ENCODE measurements at places on chromosomes 4 and X.

GRCh38 chr4:56708146-56708545, 27.1 kb upstream of the HOPX start:
- DNase-seq, result no peak

DNA sequence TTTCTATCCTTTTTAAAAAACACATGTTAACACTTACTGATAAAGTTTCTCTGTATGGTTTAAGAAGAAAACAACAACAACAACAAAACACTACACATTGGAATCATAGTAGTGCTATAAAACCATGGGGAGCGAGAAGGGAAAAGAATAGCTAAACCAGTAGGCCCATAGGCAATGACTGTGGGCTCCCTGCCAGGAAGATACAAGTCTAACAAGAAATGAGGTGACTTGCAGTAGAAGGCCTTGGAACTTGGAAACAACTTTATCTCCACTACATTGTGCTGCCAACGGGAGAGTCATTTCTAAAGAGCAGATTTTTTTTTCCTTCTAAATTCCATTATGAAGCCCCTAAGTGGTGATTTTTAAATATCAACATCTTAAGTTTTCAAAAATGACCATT, 78.0 kb downstream of the GPC4 start:
- DNase-seq, result no peak

DNA sequence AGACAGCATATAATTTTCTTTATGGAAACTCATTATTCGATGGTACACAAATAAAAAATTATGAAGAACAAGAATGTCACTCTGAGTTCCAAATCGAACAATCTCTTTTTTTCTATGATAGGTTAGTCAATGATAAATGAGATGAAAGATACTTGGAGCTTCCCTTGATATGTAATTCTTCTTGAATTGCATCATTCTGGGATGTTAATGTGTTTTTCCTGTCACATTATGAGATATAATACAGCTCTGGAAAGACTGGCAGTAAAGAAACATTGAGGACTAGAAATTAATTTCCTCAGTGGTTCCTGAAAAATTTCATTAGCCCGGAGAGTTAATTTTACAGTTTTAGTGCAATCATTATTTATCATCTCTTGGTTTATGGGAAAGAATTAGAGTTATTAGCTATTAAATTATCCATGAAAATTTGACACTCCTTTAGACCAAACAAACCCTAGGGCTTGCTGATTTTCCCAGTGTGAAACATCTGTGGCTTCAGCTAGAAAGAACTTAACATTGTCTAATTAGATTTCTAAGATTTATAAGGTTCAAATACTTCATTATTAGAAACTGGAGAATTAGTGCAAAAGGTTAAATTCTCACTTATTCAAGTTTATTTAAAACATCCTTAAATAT, 1546.6 kb upstream of the TENM3 start:
- DNase-seq, result no peak

DNA sequence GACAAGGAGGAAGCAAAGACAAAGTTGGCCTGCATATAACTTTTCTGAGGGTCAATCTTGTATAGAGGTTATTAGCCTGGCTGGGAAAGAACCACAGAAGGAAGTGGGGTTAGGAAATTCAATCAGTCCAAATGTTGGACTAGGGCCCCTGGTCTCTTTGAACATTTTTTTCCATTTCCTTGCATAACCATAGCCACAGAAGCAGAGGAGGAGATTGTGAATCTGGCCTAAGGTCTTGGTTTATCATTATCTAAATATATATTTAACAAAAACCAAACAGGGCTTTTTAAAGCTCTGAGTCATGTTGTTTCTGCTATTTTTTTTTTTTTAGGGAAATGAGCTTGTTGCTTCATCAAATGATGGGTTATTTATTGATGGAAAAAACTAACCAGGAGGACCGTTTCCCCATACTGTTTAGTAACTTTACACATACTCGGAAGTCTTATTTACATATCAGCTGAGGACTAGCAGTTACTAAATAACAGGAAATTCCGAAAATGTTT, 97.7 kb upstream of the ACSL4 start:
- no peak for DNase-seq

GRCh38 chr4:28518561-28519165, 1658.0 kb downstream of the STIM2 start:
- DNase-seq, result no peak

DNA sequence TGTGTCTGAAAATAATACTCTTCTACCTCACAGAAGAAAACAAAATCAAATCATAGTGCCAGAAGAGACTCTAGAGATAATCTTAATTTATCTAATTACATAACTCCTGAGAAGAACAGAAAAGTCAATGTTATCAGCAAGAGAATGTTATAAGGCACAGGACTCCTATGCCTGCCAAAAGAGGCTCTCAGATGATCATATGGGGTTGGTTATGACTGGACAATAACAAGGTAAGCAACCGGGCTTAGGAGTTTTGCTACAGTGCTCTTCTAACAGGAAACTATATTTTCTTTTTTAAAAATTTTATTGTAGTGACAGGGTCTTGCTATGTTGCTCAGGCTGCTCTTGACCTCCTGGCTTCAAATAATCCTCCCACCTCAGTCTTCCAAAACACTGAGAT, 3.5 kb upstream of the C4orf17 start:
- no peak for DNase-seq

DNA sequence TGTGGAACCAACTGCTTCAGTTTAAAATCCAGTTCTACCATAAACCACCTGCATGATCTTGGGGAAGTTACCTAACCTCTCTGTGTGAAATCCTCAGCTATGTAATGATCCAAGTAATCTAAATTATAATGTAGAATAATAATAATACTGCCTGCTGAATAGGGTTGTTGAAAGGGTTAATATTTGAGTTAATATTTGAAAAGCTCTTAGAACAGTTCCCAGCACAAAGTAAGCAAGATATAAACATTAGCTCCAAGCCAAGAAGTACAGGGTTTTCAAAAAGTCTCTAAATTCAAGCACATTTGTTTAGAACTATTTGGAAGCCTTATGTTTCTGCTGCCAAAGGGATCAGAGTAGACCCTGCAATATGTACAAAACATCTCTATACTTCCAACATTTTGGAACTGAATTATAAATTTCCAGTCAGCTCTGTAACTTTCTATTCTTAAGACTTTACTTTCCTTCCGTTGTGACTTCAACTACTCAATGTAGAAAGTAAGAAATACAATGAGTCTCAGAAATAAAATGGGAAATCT, 76.7 kb upstream of the FAM9C start:
- no peak for DNase-seq

- no peak for DNase-seq
Observed at GRCh38 chrX:11666164-11666563, 444 bp upstream of the ARHGAP6 start.

GRCh38 chr4:101328063-101328602, 19.2 kb downstream of the PPP3CA start:
- no peak for DNase-seq

GRCh38 chr4:122798101-122798500, 28.5 kb upstream of the FGF2 start:
- peak; percentile 71 for DNase-seq

DNA sequence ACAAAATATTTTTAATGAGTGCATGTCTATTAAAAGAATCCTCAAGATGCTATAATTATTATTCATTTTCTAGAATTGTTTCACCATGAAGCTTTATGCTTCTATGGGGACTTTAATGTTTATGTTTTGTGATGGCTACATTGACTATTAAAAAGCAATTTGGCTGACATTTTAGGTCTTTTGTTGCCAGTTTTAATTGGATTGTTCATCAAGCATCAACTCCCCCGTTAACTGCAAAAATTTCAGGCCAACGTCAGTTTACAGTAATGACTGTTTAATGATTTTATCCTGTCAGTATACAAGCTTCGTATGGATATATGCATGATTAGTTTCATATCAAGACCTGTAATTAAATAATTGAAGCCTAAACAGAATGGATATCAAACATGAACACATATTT, 422.8 kb downstream of the SH2D1A start:
- DNase-seq, result no peak

DNA sequence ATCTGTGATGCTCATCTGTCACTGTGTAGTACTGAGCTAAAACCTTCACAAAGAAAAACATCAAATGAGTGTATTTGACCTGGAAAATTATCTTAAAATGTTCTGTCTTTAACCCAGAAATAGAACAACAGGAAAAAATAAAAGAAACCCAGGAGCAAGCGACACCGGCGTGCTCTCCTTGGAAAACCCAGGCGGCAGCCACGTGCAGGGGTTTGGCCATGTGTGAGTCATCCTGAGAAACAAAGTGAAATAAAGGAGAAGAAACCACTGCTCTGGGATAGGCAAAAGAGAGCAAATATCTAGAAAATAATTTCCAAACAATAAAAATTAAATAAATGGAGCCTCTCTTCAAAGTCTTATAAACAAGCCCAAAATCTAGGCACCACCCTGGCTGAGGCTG, 20.0 kb upstream of the TMEM128 start:
- DNase-seq, result no peak

DNA sequence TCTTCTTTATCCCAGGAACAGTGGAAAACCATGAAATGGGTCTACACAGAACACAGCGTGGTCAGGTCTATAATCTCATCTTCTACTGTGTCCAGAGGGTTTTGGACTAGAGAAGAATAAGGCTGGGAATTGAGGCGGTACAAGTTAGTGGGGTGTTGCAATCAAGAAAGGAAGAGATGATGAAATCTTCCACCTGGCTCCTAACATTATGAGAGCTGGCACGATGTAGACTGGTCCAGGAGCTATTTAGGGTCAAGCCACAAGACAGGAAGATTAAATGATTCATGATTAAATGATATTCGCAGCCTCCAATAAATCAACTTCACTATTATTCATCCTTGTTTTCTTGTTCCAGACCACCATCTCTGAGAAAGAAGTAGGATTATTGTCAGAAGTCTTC, 88.0 kb downstream of the ARSF start:
- no peak for DNase-seq

GRCh38 chrX:28487818-28488217, 99.4 kb upstream of the IL1RAPL1 start:
- no peak for DNase-seq

DNA sequence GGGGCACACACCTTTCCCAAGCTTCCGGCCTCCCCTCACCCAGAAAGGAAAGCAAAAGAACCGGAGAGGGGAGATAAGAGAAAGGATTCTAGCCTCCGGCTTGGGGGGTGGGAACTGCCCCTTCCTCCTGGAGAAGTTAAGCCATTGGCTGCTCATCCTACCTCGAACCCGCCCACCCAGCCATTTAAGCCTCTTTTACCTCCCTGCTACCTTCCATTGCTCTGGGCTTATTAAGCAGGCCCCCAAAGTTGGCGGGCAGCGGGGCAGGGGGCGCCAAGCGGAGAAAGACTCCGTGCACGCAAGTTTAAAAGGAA, 2.3 kb downstream of the MAML3 start:
- peak; percentile 23 for DNase-seq

- DNase-seq, result no peak
Observed at GRCh38 chr4:20041839-20042407, 209.8 kb upstream of the SLIT2 start.

GRCh38 chr4:126719852-126720251, 912.9 kb upstream of the INTU start:
- DNase-seq, result no peak

DNA sequence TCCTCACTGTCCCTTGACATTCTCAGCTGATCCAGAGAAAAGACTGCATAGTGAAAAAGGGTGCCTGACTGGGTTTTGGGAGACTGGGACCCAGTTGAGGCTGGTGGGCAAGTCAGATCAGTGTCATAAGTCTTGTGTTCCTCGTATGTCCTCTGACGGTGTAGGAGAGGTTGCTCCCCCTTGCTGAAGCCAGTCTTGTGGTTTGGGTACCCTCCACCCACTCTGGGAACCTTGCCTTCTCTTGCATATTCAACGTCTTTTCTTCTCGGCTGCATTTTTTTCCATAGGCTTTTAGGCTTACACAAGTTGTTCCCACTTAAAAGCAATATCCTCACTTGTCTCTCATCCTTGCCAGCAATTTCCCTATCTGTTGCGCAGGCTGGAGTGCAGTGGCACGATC, 211.9 kb downstream of the PTTG2 start:
- no peak for DNase-seq

DNA sequence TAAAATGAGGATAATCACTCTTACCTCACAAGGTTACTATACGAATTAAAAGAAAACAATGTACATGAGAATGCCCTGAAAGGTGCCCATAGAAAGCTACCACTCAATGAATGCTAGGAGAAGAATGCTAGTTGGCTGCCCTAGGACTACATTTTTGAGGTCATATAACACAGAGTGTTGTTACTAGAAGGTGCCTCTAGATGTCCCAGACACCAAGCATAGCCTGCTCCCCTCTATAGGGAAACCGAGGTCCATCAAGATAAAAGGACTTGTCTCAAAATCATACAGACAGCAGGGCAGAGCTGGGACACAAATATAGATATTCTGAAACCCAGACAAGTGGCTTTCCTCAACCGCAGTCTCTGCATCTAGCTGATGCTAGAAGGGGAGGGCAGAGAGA, 147.0 kb upstream of the ARHGEF9 start:
- DNase-seq, result no peak

GRCh38 chrX:132467026-132467425, 21.8 kb downstream of the MBNL3 start:
- DNase-seq, result no peak

GRCh38 chr4:7206911-7207567, 14.7 kb downstream of the SORCS2 start:
- DNase-seq, result no peak

DNA sequence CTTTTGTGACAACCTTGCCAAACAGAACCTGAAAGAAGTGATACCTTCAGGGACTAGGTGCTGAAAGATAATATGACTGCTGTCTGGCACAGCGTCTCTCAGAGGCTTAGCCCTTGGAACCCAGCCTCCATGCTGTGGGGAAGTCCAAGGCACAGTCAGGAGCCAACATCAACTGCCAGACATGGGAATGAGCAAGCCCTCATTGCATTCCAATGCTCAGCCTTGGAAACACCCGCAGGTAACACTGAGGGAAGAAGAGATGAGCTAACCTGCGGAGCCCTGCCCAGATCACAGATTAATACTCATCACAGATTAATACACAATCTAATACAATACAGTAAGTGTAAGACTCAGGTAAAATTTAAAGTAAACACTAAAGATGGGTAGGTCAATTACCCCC, 31.5 kb downstream of the LDB2 start:
- no peak for DNase-seq

- no peak for DNase-seq
Observed at GRCh38 chr4:40980318-40980883, 230.6 kb downstream of the NSUN7 start.

GRCh38 chr4:35725131-35725530, 519.2 kb downstream of the ARAP2 start:
- DNase-seq, result no peak

DNA sequence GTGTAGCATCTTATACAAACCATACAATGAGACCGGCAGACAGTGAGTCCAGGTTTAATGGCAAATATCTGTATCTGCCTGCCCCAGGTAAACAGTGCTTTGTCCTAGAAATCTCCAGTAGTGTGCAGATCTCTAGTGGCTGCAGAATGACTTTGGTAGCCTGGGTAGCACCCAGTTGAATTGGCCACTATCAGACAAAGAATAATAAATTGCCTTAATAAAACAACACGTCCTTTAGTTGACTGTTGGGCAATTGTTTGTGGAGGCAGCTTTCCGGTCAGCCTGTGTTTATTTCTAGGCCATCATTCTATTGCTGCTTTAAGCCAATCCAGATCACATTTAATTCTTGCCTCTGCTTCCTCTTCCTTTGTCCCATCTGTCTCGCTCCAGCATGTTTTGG, 52.5 kb downstream of the SNX25 start:
- no peak for DNase-seq

GRCh38 chrX:29617276-29617675, 598.1 kb upstream of the MAGEB2 start:
- DNase-seq, result no peak

- no peak for DNase-seq
Observed at GRCh38 chr4:85127653-85128052, 161.2 kb upstream of the WDFY3 start.

- no peak for DNase-seq
Observed at GRCh38 chr4:74548561-74548960, 103.6 kb downstream of the AREG start.

GRCh38 chr4:189940178-189941004, at the start of gene FRG1:
FRG1 (plus strand) TSS chr4:189940872; CDS start chr4:189941010, 138 bp downstream.
- DNase-seq, result peak; percentile 93

Measured in hematopoietic multipotent progenitor cell treated with erythropoietin and hydrocortisone succinate and interleukin-3 and kit ligand, for 15 days (in vitro differentiated cells).